ENCODE measurements at places on chromosomes 16 and 17.
A peak's percentile ranks its signal among the peaks of the same experiment; 100 is the strongest.

DNA sequence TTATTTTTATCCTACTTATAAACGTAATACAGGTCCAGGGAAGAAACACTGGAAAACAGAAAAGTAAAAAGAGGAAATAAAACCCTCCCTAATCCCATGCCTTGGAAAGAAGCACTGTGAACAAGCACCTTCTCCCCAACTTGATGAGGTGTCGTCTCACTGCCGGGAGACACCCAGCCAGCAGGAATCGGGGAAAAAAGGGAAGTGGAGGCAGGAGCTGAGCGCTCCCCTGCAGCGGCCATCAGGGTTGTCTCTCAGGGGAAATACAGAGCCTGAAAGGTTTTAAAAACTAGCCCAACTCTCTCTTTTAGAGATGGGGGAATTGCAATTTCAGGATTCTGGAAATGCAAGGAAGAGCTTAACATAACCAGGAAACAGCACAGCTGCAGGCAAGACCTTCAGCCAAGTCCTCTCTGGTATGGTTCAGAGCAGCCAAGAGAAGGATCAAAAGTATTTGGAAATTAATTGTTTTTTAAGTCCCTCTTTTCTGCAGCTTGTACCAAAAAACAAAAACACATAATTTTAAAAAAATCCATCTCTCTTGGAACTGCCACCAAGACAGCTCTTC, 96.3 kb upstream of the RCVRN start:
- no peak for DNase-seq

- DNase-seq: no peak
These were observed 63.7 kb upstream of the LYRM9 start for GRCh38 chr17:27956601-27957445.

- no peak for DNase-seq
These were observed 51.3 kb downstream of the SCNN1B start for GRCh38 chr16:23353440-23353839.

DNA sequence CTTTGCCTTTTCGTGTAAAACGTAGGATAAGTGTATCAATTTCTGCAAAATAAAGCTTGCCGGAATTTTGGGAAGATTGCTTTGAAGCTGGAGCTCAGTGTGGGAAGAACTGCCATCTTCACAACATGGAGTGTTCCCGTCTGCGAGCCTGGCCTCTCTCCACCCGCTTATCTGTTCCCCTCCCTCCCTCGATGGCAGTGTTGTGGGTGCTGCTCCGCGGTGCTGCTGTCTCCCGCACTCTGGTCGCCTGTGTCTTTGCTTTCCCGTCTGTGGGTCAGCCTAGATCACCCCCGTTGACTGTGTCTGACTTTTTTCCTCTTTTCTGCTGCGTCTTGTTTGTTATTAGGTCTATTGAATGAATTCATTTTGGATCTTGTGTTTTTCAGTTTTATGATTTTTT, 17.0 kb downstream of the ACSF3 start:
- DNase-seq: no peak

DNA sequence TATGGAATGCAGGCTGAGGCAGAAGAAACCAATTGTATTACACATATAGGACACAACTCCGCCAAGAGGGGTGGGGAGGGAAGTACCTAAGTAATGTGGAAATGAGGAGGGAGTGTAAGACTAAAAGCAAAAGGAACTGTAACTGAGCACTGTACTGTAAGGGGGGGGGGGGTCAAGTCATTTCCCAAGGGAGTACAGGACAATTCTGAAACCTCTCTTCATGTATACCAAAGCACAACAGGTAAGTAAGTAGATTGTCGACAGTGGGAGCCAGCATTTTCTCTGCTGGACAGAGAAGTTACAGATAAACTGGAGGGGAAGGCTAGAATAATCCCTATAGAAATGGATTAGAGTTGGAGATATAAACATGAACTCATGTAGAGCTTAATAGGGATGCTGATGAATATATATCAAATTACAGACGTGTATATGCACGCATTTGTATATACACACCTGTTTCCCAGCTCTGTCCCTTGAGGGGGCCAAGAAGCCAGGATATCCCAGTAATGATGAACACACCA, 6.4 kb downstream of the USP22 start:
- DNase-seq: no peak

DNA sequence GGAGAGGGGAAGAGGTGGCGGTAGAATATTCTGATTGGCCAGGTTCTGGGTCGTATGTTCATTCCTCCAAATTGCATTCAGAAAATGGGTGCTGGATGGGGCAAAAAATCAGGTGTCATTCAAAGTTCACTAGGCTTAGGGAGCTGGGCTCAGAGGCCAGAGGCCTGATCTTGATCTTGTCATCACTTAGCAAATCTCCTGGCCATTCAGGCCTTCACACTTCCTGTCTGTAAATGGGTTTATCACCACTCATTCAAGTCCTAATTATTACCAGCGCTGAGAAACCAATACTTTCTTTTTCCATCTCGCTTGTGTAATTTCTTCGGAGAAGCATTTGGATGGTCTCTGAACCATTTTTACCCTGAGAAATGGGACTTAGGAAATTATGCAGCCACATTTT, 50.8 kb downstream of the BMERB1 start:
- DNase-seq: no peak

DNA sequence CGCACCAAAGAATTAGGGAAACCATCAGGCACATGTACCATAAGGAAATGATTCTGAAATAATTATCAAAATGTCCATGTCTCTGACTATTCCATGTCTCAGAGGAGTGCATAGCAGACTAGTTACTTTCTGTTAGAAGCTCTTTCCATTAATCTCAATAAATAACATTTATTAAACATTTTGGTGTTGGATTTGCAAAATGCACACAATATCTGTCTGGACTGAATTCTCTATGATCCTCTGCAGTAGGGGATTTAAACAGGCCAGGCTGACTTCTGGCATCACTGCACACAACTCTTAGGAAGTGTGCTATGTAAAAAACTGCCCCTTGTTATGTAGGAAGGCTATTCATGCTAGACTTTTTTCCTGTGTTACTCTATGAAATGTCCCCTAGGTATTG, 283.3 kb upstream of the CDH5 start:
- no peak for DNase-seq

DNA sequence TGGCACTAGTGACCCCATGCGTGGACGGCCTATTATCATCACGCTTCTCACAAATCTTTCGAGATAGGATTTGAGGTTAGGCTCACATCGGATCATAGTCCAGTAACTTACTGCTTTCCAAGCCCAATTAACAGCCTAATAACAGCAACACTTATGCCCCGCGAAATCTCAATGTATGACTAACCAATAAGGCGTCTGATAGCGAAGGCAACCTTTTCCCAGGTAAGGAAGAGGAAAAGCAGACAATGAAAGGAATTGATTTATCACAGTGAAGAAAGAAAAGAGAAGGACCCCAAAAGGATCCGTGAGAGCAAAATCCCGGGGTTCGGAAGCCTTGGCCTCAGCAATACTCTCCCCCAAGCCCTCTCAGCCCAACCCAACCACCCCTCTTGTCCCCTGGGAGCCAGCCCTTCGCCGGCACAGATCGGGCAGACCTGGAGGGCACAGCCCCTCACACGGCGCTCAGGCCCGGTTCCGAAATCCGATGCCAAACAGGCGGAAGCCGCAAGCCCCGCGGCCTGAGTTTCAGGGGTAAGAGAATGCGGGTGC, 534 bp downstream of the GPATCH8 start:
- no peak for DNase-seq

- no peak for DNase-seq
These were observed 26.4 kb downstream of the NMT1 start for GRCh38 chr17:45087504-45087975.

DNA sequence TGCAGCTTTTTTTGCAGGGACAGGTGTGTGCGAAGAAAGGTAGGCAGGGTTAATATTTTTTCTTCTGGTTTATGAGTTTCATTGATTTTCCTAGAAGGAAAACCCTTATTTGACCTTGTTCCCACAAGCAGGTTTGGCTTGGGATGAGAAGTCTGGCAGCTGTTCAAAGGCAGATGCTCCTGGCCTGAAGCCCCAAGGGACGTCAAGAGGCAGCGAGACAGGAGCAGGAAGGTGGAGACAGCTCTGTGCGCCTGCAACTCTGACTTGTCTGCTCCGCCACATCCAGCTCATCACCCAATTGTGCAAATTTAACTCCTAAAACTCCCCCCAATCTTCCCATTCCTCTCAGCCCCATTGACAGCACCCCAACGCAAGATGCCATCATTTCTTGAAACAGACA, 136.8 kb upstream of the XYLT1 start:
- DNase-seq: no peak

DNA sequence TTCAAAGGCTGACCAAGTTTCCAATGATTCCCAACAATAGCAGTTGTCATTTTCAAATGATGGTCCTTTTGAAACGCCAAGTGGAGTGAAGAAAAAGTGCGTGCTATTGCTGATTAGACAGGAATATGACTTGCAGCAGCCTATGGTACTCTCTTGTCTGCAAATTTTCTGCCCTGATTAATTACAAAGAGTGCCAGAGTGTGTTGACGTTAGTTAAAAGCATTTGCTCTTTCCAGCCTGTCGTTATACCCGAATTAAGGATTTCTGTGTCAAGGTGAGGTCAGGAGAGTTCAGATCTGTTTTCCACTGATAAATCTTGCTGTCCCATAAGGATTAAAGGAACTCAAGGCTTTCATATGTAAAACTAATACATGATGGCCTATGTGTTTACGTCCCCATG, 75.0 kb upstream of the ADAMTS18 start:
- DNase-seq: no peak

- no peak for DNase-seq
These were observed 27.0 kb downstream of the ZFPM1 start for GRCh38 chr16:88479793-88480760.

DNA sequence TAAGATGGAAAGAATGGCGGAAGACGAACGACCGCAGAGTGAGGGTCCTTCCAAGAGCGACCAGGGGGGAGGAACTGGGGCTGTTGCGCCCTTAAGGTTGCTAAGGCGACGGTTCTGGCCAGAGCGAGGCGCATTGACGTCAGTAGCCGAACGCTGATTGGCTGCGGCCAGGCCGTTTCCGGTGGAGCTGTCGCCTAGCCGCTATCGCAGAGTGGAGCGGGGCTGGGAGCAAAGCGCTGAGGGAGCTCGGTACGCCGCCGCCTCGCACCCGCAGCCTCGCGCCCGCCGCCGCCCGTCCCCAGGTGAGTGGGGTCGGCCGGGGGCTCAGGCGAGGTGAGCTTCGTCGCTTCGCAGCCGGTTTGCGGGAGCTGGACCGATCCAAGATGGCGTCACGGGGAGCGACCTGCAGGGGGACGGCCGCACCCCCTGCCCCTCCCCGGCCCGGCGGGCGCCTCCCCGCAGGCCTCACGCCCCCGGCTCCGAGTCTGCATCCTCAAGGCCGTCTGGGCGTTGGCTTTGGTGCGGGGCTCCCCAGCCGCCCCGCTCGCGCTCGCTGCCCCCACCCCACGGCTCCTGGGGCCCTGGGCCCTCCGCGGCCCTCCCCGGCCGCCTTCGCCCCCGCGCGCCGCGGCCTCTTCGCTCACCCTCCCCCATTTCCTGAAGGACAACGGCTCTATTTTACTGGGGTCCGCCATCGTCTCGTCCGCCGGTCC, at the start of gene PRKAR1A:
PRKAR1A (plus strand) TSS at position 184 of the 713 bp plus-strand sequence. CDS start 2,970 bp downstream, outside the sequence.
- peak; percentile 82 for DNase-seq

DNA sequence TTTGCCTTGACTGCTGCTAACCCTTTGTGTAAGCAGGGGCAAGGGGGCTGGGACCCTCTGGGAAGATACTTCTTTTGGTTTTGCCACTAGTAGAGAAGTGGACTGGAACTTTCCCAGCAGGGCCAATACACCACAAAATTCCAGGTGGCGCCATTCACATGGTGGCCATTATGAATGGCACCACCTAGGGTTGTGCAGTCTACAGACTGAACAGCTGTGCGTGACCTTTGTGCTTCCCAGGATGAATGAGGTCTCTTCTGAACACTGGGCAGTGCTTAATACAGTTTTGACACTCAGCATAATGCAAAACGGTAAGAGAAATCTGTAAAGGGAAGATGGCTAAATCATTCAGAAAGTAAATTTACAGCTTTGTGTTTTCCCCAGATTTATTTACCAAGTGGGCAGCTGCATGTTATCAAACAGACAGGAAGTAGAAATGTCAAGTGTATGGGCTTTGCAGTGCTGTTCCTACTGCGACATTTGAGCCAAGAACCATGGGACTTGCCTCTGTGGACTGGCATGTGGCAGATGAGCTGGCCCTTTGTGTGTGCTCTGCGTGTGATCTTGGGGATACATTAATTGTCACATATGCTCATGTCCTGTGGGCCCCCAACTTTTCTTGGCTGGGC, 9.2 kb downstream of the SYT17 start:
- no peak for DNase-seq

GRCh38 chr17:29608986-29609385, 13.7 kb downstream of the CORO6 start:
- DNase-seq: no peak

GRCh38 chr17:80443916-80444643, 29.1 kb downstream of the ENDOV start:
- DNase-seq: no peak

DNA sequence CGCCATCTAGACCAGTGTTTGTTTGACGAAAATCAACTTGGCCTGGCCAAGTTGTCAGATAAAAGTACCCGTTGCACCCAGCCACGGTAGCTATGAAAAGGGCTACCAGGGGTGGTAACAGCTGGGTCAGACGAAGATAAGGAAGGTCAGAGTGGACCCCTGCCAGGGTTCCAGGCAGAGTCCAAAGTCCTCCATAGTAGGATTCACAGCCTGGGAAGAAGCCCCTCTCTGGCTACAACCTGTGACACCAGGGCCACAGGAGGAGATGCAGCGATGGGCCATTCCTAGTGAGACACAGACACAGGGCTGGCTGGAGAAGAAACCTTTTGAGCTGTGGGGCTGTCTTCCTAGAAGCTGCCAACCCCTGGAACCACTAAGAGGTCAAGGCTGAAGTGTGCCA, 39.3 kb downstream of the MEAK7 start:
- no peak for DNase-seq

- DNase-seq: no peak
These were observed 1672.0 kb downstream of the TP53TG3F start for GRCh38 chr16:35131429-35131828.

- no peak for DNase-seq
These were observed 7.7 kb downstream of the ST6GALNAC1 start for GRCh38 chr17:76635659-76636360.

- no peak for DNase-seq
These were observed 30.1 kb upstream of the HAPSTR1 start for GRCh38 chr16:9061358-9061813.

DNA sequence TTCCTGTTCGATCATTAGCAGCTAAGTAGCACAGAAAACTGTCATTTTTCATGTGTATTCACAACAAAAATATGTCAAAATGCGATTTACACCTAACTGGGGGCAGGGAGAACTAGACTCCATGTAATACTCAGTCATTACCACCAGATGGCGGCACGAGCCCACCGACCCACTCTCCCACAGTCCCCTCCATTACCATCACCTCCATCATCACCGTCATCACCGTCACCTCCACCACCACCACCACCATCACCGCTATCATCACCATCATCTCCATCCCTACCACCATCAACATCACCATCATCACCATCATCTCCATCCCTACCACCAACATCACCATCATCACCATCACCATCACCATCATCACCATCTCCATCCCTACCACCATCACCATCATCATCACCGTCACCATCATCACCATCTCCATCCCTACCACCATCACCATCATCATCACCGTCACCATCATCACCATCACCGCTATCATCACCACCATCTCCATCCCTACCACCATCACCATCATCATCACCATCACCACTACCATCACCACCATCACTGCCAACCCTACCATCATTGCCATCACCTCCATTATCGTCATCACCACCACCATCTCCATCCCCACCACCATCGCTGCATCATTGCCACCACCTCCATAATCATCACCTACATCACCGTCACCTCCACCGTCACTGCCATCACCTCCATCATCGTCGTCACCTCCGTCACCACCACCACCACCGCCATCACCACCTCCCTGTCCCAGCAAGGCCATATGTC, 14.4 kb downstream of the NDUFAF8 start:
- peak; percentile 10 for DNase-seq

GRCh38 chr17:8105957-8106398, 12.3 kb downstream of the ALOXE3 start:
- no peak for DNase-seq

Data from RCC 7860 (cell line).